ENCODE measurements at places on chromosomes 4 and X.

DNA sequence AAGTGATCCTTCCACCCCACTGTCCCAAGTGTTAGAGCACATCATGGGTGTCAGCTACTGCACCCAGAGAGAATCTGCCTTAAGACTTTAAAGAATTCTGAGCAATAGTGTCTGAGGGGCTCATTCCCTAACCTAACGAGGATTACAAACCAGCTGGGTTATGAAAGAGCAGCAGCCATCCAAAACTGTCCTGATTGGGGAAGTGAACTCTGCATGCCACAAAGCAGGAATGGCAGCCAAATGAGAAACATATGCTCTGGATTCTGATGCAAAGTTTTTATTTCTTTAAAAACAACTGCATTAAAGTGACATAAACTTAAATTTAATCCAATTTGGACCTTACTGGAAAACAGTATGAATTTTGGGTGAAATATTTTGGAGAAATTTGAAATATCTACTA, 103.2 kb downstream of the ANXA3 start:
- DNase-seq: no peak

DNA sequence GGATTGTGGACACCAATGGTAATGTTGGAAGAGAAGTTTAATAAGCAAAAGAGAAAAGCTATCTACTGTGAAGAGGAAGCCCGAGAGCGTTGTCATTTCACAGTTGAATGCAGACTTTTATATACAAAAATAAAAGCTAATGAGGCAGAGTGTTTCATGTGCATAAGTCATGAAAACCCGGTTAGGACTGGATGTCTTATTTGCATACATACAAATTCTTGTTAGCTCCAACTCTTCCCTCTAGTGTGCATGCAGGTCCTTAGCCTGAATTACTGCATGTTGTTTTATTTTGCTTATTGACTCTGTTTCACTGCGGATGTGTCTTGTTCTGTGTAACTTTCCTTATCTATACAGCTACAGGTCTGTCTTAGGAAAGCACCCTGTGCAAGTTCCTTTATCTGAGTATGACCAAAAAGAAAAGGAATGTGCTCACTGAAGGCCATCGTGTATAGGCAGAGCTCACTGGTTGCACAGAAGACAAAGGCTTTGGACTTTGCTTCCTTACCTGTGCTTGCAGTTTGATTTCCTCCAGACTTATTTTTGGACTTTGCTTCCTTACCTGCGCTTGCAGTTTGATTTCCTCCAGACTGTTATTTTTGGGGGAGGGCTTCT, 25.1 kb upstream of the UGT2B11 start:
- no peak for DNase-seq

DNA sequence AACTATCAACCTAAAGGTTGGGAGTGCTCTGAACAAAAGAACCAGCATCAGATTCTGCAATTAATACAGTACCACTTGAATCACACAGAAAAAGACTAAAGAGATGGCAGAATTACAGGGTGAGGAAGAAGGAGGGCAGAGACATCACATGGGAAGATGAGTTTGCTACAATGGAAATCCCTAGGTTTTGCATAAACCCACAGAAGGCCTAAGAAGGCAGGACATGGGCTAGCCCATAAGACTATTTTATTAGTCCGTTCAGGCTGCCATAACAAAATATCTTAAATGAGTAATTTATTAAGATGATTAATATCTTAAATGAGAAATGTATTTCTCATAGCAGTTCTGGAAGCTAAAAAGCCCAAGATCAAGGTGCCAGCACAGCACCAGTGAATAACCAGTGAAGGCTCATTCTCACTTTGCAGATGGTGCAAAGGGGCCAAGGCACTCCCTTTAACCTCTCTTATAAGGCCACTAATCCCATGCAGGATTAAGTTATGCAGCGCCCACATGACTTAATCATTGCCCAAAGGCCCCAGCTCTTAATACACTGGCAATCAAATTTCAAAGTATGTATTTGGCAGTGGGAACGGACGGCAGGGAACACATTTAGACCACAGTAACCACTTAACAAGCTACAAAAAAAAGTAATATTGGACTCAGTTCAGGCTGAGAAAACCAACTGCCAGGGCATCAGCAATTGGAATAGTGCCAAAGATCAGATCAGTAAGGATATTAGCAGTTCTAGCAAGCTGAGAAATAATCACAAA, 47.6 kb upstream of the NEUROG2 start:
- DNase-seq: no peak

- no peak for DNase-seq
Observed at GRCh38 chr4:34148322-34148908, 2095.9 kb downstream of the ARAP2 start.

DNA sequence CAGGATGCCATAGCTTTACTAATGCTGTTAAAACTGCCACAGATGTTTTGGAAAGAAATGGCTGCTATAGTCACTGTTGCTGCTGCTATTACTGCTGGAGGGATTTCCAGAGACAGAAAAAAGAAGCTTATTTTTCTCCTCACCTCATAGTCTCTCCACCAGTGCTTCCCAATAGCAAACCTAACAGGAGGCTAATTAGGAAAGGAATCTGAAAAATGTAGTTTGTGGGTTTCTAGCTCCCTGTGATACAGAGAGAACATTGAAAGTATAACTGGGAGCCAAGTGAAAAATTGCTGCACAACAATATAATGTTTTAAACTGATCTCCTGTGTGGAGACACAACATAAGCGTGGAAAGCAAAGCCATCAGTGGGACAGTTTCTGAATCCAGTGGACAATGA, 8.6 kb upstream of the TSPAN7 start:
- no peak for DNase-seq

DNA sequence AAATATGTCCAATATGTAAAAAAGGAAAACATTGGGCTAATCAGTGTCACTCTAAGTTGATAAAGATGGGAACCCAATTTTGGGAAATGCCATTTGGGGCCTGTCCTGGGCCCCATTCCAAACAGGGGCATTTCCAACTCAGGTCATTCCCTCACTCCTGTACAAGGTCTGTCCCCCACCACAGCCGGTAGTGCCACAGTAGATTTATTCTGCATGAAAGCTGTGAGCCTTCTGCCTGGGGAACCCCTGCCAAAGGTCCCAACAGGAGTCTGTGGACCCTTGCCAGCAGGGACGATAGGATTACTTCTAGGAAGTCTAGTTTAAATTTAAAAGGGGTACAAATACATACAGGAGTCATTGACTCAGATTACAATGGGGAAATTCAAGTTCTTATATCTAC, 317.6 kb upstream of the GNPDA2 start:
- no peak for DNase-seq

DNA sequence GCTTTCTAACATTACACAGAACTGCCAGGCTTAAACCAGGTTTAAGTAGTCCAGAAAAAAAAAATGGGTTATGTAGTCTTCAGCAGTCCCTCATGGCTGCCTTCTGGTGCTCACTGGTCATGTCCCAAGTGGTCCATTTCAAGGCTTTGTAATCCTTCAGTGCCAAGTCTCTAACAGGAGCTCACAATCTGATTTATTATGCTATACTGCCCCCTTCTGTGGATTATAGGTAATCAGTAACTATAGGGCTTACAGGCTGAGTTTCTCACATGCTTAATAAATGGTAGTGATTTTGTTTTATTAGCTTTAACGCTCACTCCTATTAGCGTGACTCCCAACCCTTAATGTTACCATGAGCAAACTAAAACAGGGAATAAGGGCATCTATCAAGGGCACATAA, 92.5 kb upstream of the EDA2R start:
- no peak for DNase-seq

- DNase-seq: no peak
Observed at GRCh38 chr4:139123910-139124309, 53.1 kb downstream of the ELF2 start.

- DNase-seq: no peak
Observed at GRCh38 chrX:964831-965416, 247.5 kb downstream of the CRLF2 start.

DNA sequence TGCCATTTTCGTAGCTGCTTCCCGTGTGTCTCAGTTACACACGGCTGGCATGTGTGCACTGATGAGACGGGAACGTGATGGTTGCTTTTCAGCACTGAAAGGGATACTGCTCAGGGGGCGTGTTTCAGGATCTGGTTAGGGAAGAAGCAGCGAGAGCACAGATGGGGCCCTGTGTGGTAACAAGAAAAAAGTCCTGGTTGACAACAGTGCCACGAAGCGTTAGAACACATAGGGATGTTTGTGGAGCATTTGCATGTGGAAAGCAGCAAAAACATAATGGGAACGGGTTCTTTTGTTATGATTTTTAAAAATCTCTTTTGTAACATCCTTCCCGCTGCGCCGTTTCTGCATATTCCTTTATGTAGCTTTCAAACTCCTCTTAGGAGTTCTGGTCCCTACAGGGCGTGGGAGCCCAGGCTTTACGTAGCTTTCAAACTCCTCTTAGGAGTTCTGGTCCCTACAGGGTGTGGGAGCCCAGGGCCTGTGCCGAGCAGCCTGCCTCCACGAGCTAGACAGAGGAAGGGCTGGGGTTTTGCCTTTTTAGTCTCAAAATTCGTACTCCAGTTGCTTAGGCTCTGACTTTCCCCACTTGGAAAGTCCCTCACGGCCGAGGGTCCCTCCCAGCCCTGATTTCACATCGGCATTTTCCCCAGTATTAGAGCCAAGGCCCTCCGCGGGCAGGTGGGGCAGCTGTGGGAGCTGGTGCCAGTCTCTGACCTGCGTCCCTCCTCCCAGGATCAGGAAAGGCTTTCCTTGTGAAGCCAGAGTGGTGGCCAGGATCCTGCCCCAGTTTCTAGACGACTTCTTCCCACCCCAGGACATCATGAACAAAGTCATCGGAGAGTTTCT, 11.0 kb upstream of the MSANTD1 start:
- no peak for DNase-seq

GRCh38 chr4:6781561-6781960, 966 bp upstream of the KIAA0232 start:
- DNase-seq: no peak
